ENCODE measurements at places on chromosomes 7 and 10. TPM values are rescaled to one million over a fixed set of nuclear protein-coding genes. Genes with fewer than 3 reads are reported as not detected.

The PRSS1 gene
- total RNA-seq, result not detected

The CISD1 gene
- total RNA-seq, result 14.6 TPM

The TMEM130 gene
- total RNA-seq, result 0.44 TPM

The CDHR1 gene
- not detected for total RNA-seq

The HMX2 gene
- total RNA-seq, result not detected

The GSAP gene
- 8.6 TPM for total RNA-seq

The RBM20 gene
- total RNA-seq, result not detected

The RBP3 gene
- total RNA-seq, result not detected

The PNLIP gene
- total RNA-seq, result not detected

Measured in smooth muscle cell of trachea (primary cell).